ENCODE measurements at places on chromosomes 6 and 20.

GRCh38 chr6:44732243-44732642, 344.7 kb downstream of the CDC5L start:
- H3K27ac ChIP-seq = no peak overlapping the region
- H3K36me3 ChIP-seq = no peaks in the 10 kb centered on the region
- peaks cover 41% of the 10 kb centered on the region for H3K4me1 ChIP-seq
- H3K4me3 ChIP-seq = no peak overlapping the region
- no peak for DNase-seq

DNA sequence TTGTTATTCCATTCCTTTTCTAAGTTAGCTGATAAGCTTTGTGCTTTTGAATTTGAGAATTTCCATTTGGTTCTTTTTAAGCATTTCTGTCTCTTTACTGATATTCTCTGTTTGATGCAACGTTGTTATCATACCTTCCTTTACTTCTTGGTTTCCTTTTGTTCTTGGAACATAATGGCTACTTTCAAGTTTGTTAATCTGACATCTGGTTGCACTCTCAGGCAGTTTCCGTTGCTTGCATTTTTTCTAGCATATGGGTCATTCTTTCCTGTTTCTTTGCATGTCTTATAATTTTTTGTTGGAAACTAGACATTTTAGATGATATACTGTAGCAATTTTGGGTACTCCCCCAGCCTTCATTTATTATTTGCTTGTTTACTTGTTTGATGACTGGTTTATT, 12.5 kb downstream of the CDC5L start:
- no peaks in the 10 kb centered on the region for H3K4me1 ChIP-seq
- peaks cover 64% of the 10 kb centered on the region for H3K36me3 ChIP-seq
- H3K27me3 ChIP-seq = no peaks in the 10 kb centered on the region
- no peak for DNase-seq

- peaks cover 67% of the 10 kb centered on the region for H3K36me3 ChIP-seq
- H3K27me3 ChIP-seq = peaks cover 3% of the 10 kb centered on the region
- no peak for DNase-seq
- H3K4me3 ChIP-seq = no peak overlapping the region
- H3K4me1 ChIP-seq = peaks cover 23% of the 10 kb centered on the region
Observed at GRCh38 chr20:10565191-10565921, 108.4 kb downstream of the JAG1 start.

GRCh38 chr20:37244572-37244957, 17.0 kb downstream of the GHRH start:
- H3K4me3 ChIP-seq = no peak overlapping the region
- H3K27me3 ChIP-seq = no peaks in the 10 kb centered on the region
- peaks cover 44% of the 10 kb centered on the region for H3K36me3 ChIP-seq
- DNase-seq = no peak
- no peak overlapping the region for H3K27ac ChIP-seq
- peaks cover 10% of the 10 kb centered on the region for H3K4me1 ChIP-seq

- H3K27me3 ChIP-seq = peaks cover 7% of the 10 kb centered on the region
- no peak for DNase-seq
- no peak overlapping the region for H3K27ac ChIP-seq
- H3K4me3 ChIP-seq = peak overlapping the region; percentile 96
Observed at GRCh38 chr6:56841751-56842150, 113.2 kb upstream of the BEND6 start.

DNA sequence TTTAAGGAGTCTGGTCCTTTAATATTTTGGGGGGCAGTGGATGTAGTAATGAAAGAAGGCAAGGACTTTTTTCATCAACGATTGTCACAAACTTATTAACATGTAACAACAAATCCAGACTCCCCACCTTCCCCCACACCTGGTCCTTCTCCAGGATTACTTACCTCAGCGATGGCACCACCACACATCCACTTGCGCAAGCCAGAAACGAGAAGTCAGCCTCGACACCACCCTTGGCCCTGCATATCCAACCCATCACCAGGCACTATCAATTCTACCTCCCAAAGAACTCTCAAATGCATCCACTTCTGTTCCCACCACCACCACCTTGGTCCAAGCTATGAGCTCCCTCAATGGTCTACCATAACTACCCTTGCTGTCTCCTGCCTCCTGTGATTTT, 6.6 kb downstream of the EZR start:
- DNase-seq = no peak
- peaks cover 9% of the 10 kb centered on the region for H3K27me3 ChIP-seq

GRCh38 chr20:58709703-58710039, 17.1 kb downstream of the NPEPL1 start:
- no peak for DNase-seq
- H3K4me3 ChIP-seq = no peak overlapping the region
- H3K36me3 ChIP-seq = peaks cover 26% of the 10 kb centered on the region
- peaks cover 18% of the 10 kb centered on the region for H3K27me3 ChIP-seq

DNA sequence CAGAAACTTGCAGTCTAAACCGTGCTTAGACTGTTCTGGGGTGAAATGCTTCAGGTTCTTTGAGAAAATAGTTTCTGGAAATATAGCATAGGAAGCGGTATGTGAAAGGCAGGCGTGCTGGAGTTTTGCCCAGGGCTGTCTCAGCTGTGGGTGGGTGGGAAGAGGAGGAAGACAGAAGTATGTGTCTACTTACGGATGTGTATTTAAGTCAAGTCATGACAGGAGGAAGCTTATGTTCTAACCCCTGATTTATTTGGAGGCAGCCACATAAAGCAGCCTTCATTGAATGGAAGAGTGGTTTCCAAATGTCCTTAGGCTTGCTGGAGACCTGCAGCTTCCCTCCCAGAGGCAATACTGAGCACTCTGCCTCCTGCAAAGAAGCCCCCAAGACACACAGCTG, 345.8 kb upstream of the PRND start:
- H3K36me3 ChIP-seq = no peaks in the 10 kb centered on the region
- no peak overlapping the region for H3K27ac ChIP-seq
- peaks cover 21% of the 10 kb centered on the region for H3K27me3 ChIP-seq
- DNase-seq = no peak
- H3K4me1 ChIP-seq = no peaks in the 10 kb centered on the region

- peak overlapping the region; percentile 81 for H3K27ac ChIP-seq
- DNase-seq = no peak
- no peak overlapping the region for H3K4me3 ChIP-seq
- no peaks in the 10 kb centered on the region for H3K27me3 ChIP-seq
- peaks cover 38% of the 10 kb centered on the region for H3K36me3 ChIP-seq
Observed at GRCh38 chr6:89840538-89840937, 10.9 kb downstream of the CASP8AP2 start.

All from nephron progenitor cell (in vitro differentiated cells).